ENCODE measurements at places on chromosomes 6 and 20.

GRCh38 chr6:47669684-47670513 lies 28.5 kb upstream of the ADGRF4 start:
- no peak for DNase-seq

DNA sequence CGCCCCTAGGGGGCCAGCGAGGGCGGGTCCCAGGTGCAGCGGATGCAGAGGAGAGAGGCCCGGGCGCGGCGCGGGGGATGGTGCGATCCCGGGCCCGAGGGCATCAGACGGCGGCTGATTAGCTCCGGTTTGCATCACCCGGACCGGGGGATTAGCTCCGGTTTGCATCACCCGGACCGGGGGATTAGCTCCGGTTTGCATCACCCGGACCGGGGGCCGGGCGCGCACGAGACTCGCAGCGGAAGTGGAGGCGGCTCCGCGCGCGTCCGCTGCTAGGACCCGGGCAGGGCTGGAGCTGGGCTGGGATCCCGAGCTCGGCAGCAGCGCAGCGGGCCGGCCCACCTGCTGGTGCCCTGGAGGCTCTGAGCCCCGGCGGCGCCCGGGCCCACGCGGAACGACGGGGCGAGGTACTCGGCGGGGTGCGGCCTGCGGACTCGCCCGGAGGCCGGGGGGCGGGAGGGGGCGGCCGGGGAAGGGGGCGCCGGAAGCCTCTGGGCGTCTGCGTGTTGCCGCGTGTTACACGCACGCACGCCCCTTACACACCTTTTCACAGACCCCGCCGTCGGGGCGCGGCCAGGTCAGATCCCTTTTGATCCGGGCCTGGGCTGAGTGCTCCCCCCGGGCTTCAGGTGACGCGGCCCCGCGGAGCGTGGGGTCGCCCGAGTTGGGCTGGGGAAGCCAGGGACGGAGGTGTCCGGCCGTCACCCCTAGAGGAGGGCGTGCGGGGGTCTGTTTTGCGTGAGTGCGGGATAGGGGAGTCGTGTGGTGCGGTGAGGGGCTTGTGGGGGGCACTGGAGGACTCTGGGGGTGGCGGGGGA lies 412 bp downstream of the TRIB3 start:
- DNase-seq = peak; percentile 39

DNA sequence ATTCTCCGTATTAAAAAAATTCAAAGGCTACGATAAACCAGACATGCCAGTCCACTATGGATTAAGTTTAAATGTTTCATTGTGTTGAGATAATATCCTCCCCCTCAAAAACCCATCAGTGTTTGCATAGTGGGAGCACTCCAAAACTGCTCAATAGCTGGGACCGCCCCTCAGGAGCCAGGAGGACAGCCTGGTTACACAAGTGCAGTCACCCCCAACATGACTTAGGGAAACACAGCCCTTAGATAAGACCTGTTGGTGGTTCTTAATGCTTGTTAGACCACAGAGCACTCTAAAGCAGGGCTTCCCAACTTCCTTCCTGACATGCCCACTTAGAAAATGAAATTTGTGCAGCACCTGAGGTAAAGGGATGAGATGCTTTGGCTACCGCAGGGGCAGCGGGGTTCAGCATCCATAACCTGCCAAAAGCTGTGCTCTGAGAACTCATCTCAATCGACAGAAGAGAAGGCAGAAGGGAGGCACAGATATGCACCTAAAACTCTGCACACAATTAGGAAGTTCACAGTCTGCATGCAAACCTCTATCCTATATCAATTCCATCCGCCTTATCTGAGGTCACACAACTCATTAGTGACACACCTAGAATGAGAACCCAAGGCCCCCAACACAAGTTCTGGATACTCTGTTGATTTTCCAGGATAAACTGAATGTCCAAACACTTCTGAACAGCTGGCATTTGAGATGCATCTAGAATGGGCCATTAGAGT lies 74.3 kb downstream of the RALGAPA2 start:
- DNase-seq = no peak

GRCh38 chr6:42960243-42961019 lies at the start of gene GNMT:
Gene GNMT, plus strand, starts transcription at chr6:42960754. Its CDS starts 14 bp downstream, at chr6:42960768.
- no peak for DNase-seq

DNA sequence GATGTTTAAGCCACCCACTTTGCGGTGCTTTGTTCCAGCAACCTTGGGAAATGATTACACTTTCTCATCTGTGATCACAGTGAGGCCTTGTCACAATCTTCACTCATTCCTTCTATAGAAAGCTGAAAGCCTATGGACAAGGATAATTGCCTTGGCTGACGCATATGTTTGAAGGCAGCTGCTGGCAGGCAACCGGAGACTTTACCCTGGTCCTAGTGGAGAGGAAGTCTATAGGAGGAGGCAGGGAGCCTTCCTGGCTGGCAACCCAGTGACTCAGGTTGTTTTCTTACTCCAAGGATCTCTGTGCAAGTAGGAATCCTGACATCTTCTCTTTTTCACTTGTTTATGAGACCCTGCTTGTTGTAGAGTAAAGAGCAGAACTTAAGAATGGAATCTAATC lies 34.1 kb upstream of the ESR1 start:
- DNase-seq = no peak

- no peak for DNase-seq
Measured at GRCh38 chr6:90859612-90860011, 272.7 kb upstream of the MAP3K7 start.

GRCh38 chr20:54212226-54212625 lies 4.3 kb downstream of the PFDN4 start:
- DNase-seq = no peak

- DNase-seq = no peak
Measured at GRCh38 chr20:5642155-5642981, 107.8 kb upstream of the SHLD1 start.

GRCh38 chr20:63551068-63551467 lies 2.9 kb upstream of the FNDC11 start:
- DNase-seq = no peak

DNA sequence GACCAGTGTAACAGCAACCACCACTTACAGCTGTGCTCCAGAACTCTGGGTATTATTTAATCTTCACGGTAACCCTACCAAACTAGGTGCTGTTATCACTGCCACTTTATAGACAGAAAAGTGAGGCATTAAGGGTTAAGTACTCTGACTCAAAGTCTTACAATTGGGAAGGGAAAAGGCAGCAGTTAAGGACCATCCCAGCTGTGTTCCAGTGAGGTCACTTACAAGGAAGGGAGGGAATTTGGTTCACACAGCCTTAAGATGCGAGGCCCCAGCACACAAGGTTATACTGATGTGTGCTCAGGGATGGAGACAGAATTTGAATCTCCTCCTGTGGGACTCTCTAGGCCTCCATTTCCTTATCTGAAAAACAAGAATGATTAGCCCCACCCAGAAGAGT lies 46.7 kb downstream of the TRERF1 start:
- DNase-seq = no peak

GRCh38 chr6:45630314-45630713 lies 252.6 kb upstream of the SUPT3H start:
- DNase-seq = no peak

DNA sequence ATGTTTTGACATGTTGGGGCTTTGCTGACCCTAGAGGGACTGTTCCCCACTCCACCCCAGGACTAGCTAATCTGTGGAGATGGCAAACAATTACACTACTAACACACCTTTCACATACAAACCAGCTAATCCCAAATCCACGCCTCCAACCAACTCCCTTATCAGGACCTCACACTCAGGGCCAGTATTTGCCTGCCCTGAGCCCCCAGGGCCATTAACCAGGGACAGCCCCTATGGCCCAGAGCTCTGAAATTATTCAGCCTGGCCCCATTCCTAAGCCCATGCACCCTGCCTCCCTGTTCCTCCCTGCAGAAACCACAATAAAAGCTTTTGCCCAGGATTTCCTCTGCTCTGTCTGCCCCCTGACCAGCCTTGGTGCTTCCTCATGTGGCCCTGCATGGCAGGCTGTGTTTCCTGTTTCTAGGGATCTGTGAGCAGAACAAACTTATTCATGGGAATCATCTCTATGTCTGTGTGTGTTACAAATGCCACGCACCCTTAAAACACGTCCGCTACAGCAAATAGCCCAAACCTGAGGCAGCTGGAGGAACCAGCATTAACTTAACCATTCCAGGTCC lies 121.2 kb downstream of the PXDC1 start:
- DNase-seq = no peak

- no peak for DNase-seq
Measured at GRCh38 chr20:21421601-21422236, 24.4 kb upstream of the NKX2-4 start.

- no peak for DNase-seq
Measured at GRCh38 chr20:63617092-63617875, 9.6 kb downstream of the GMEB2 start.

GRCh38 chr6:151379933-151380847 lies 11.2 kb downstream of the ZBTB2 start:
- peak; percentile 60 for DNase-seq

DNA sequence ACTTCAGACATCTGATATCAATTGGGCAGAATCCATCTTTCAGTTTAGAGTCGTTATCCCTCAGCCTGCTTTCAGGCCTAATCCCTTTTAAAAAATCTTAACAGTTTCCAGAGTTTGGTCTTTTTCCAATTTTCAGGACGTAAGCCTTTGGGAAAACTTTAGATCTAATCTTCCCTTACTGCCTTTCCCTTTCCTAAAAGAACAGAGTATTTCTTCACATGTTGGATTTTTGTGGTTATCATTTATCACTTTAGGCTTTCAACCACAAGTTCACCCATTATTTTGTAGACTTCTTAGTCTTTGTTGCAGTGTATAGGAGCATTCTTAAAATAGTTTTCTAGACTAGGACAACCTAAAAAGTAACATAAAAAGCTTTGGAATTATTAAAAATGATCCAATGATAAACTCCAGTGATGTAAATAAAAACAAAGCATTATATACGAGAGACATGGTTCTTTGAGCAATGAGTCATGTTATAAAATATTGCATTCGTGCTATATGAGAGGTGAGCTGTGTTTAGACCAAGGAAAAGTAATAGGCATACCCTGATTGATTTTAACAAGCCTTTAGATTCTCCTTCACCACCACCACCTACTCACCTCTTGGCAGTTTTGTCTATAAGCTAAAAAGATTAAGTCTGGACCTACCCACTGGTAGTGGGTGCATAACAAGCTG lies 90.4 kb upstream of the MCHR2 start:
- no peak for DNase-seq
